ENCODE measurements at places on chromosomes 4 and X. TPM values are rescaled to one million over a fixed set of nuclear protein-coding genes. Genes with fewer than 3 reads are reported as not detected.

GRCh38 chrX:55710701-55711100 lies 6.8 kb upstream of the RRAGB start:
- H3K27me3 ChIP-seq, result no peaks in the 10 kb centered on the region
- H3K36me3 ChIP-seq, result no peaks in the 10 kb centered on the region

SSX1 gene
- polyA plus RNA-seq, result not detected

DNA sequence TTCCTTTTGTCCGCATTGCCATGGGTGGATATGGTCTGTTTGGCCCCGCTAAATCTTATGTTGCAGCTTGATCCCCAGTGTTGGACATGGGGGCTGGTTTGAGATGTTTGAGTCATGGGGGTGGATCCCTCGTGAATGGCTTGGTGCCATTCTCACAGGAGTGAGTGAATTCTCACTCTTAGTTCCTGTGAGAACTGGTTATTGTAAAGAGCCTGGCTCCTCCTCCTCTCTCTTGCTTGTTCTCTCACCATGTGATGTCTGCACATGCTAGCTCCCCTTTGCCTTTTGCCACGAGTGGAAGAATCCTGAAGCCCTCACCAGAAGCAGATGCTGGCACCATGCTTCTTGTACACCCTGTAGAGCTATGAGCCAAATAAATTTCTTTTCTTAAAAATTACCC lies 22.6 kb upstream of the STBD1 start:
- no peak overlapping the region for H3K4me3 ChIP-seq
- no peak for DNase-seq
- H3K27ac ChIP-seq, result no peak overlapping the region
- H3K36me3 ChIP-seq, result no peaks in the 10 kb centered on the region
- H3K4me1 ChIP-seq, result no peaks in the 10 kb centered on the region

- H3K27me3 ChIP-seq, result no peaks in the 10 kb centered on the region
- no peak overlapping the region for H3K27ac ChIP-seq
- no peak for DNase-seq
- H3K4me1 ChIP-seq, result no peaks in the 10 kb centered on the region
- no peaks in the 10 kb centered on the region for H3K36me3 ChIP-seq
- H3K4me3 ChIP-seq, result no peak overlapping the region
These were observed 180.1 kb downstream of the BANK1 start for GRCh38 chr4:101970547-101971155.

GRCh38 chr4:137949746-137950145 lies 292.4 kb downstream of the SLC7A11 start:
- H3K27me3 ChIP-seq, result no peaks in the 10 kb centered on the region
- no peak overlapping the region for H3K27ac ChIP-seq
- no peaks in the 10 kb centered on the region for H3K36me3 ChIP-seq

DNA sequence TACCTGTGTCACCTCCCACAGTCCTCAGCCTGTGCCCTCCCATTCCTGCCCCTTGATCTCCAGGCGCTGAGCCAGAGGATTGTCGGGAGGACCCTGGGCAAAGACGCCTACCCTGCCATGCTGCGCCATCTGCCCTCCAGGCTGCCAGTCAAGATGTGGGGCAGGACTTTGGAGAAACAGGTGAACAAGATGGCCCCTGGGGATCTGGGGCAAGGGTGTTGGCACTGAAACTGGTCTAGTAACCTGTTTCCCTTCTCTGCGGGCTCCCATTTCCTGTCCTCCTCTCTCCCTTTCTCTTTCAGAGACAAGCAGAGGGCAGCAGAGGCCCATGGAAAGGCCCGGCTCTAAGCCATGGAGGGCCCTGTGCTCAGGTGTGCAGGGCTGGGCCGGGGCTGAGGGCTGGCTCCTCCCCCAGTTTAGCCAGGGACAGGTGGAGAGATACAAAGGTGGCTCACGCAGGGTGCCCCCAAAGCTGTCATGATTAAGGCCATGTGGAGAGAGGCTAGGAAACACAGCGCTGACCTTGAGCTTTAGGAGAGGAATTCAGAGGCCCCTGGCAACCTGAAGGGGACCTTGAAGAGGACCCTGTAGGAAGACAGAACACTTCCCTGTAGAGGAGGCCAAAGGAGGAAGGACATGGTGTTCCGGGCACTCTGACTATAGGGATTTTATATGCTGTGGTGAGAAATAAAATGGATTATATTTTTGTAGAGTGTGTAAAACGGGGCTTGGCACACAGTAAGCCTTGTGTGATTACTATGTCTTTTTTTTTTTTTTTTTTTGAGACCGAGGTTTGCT lies at the start of gene GLOD5:
Gene GLOD5, plus strand, starts transcription at position 74 of the 798 bp plus-strand sequence. Its CDS starts 44 bp downstream, at position 118.
- peak; percentile 58 for DNase-seq
- no peak within 1 kb of the TSS for H3K27ac ChIP-seq
- no peaks in the 10 kb centered on the region for H3K36me3 ChIP-seq
